ENCODE measurements at places on chromosomes 7 and 10.

GRCh38 chr10:126268013-126268920, 120.0 kb downstream of the ADAM12 start:
- no peak for DNase-seq

- DNase-seq, result no peak
Observed at GRCh38 chr7:20742913-20743312, 43.8 kb downstream of the SP8 start.

DNA sequence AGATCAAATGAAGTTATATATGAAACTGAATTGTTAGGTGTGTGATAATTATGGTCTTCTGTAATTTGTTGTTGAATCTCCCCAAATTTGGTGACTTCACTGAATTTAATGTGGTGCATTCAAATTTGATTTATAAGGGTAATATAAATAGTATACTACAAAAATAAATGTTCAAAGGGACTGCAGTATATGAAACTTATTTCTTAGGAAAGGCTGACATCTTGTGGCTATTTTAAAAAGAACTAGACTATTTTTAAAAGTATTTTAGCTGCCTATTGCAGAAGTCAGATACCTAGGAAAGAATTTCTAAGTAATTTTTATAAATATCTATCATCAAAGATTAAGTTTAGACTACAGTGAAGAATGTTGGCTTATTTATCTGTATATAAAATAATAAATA, 36.6 kb downstream of the ATRNL1 start:
- DNase-seq, result no peak

- peak; percentile 33 for DNase-seq
Observed at GRCh38 chr10:80647173-80647833, 109.6 kb downstream of the SH2D4B start.

- peak; percentile 69 for DNase-seq
Observed at GRCh38 chr7:134690614-134691504, 44.2 kb downstream of the BPGM start.

GRCh38 chr7:135974667-135975066, 2.5 kb downstream of the MTPN start:
- DNase-seq, result no peak

DNA sequence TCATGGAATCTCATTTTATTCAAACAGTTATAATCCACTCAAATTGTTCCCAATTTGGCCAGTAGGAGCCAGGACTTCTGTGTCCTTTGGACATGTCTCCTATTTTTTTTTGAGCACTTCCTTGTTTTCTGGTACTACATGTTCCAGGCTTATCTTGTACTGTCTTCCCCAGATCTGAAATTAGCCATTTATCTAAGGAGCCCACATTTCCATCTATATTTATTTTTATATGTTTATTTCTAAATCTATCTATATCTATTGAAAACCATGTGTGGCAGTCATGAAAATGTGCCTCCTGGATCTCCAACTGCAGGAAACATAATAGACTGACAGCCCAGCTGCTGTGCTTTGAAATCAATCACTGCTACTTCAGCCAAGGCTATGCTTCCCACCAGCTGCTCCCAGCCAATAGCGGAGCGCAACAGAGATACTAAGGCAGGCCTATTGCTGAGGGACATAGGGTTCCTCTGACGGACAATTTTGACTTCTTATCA, 147.1 kb downstream of the LRRC4 start:
- DNase-seq, result no peak

GRCh38 chr7:157803906-157804305, 467.1 kb downstream of the DNAJB6 start:
- DNase-seq, result no peak

- DNase-seq, result no peak
Observed at GRCh38 chr7:138089080-138089901, 13.0 kb downstream of the AKR1D1 start.

DNA sequence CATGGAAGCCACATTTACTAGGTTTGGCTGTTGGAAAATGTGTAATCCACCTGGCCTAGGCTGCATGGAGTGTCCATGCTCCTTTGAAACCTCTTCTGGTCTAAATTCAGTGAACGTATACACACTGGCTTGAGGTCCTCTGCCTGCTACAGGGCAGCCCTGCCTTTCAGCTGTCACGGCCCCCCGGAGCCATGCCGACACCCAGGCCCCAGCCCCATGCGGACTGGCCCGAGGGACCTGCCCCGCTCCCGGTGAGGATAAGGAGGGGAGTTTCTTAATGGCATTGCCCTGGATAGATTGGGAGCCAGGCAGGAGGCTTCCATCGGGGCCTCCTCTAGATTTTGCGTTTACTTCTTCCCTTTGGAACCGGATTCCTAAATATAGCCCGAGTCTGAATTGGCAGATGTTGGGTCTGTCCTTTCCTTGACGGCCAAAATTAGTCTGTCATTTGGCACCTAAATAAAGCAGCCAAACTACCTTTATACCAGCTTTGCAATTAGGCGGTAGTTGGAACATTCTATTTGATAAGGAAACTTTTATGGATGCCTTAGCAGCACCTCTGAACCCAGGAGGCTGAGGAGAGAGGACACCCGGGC, 72.1 kb upstream of the SH2B2 start:
- DNase-seq, result no peak

DNA sequence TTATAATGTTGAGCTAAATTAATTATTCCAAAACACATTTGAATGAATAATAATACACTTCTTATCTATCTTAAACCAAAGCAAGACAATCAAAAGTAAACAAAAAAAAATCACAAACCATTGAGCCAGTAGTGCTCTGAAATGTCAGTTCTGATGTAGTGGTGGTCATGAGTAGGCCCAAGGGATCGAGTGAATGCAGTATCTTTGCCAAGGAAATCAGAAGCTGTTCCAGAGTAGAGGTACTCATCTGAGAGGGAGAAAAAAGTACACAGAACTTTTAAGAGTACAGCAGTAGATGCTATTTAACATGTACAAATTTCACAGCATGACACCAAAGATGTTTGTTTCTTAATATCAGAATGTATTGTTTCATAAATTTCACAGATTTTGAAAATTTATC, 121.5 kb downstream of the SEMA3D start:
- DNase-seq, result no peak

GRCh38 chr7:80659120-80660055, 20.9 kb downstream of the CD36 start:
- no peak for DNase-seq

DNA sequence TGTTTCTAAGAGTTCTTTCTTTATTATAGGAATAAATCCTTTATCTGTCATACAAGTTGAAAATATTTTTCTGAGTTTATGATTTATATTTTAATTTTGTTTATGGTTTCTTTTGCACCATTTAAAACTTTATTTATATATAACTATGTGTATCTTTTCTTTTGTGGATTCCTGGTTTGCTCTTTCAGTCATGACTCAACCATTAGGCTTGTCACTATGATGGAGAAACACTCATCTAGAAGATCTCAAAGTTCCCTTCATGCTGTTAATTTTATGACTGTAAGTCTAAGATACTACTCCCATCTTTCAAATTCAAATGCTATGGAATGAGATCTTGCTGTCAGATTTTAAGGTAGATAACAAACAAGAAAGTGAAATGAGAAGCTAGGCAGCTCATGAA, 199.5 kb downstream of the INHBA start:
- DNase-seq, result peak; percentile 74

GRCh38 chr10:43853369-43853768, 204.7 kb upstream of the ZNF32 start:
- DNase-seq, result no peak

- no peak for DNase-seq
Observed at GRCh38 chr10:114839901-114840300, 18.3 kb downstream of the FHIP2A start.

DNA sequence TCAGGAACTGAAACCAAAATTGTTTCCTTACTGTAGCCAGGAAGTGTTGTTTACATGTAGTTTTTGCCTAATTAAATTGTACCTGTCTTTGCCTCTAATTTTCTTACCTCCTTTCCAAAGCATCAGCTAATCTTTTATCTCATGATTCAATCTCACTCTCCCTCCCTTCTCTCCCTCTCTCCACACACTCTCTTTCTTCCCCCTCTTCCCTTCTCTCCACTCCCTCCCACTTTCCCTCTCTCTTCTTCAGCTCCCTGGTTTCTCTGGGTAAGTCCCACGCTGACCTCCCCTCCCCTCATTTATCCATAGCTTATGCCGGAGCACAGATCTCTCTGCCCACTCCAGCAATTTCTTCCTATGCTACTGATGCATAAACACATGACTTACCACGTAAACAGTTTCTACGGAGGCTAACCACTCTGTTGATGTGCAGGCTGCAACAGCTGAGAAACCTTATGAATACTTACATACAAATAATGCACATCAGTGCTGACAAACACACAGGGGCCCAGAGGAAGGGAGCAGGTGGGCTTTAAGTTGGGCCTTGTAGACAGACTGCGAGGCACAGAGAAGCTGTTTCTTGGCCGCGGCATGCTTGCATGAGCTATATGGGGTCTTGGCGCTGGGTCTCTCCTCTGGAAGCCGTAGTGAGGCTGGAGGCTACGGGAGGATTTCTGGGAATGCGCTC, 174.4 kb upstream of the PLXNA4 start:
- DNase-seq, result no peak

DNA sequence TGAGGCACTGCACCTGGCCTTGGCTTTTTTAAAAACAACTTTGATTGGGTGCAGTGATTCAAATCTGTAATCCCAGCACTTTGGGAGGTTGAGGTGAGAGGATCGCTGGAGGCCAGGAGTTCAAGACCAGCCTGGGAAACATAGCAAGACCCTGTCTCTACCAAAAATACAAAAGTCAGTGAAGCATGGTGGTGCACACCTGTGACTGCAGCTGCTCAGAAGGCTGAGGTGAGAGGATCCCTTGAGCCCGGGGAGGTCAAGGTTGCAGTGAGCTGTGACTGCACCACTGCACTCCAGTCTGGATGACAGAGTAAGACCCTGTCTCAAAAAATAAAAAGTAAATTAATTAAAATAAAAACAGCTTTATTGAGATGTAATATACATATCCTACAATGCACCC, 84.9 kb downstream of the NPTX2 start:
- no peak for DNase-seq

DNA sequence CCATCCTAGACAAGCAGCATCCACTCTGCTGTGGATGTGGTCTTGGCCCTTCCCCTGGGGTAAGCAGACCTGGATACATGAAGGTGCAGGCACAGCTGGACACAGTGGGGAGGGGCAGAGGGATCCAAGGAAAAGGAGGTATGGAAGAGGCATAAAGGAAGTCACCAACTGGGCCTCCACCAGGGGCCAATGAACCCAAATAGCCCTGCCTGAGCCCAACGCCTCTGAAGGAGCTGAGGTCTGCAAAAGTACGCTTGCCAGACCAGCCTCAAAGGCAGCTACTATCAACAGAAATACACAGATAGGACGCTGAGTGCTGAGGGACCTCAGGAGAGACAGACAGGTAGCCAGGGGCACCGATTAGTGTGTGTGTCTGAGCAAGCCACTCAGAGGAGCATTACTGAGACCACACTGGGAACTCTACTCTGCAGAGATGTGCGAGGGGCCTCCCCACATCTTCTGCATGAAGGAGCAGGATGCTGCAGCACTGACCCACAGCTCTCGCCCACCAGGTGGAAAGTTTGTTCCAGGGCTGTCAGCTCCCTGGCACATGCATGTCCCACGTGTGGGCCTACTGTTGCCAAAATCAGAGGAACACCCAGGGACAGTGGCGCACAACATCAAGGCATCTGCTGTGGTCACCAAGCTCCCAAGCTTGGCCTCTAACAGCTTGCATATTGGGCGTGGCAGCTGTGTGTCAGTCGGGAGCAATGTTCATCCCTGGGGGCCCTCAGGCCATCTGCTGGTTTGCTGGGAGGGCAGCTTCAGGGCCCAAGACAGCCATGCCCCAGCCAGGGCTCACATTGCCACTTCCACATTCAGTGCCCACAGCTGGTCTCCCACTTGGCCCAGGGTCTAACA, 40.0 kb downstream of the MKI67 start:
- DNase-seq, result peak; percentile 90

- no peak for DNase-seq
Observed at GRCh38 chr7:76315364-76315763, 12.9 kb downstream of the HSPB1 start.

DNA sequence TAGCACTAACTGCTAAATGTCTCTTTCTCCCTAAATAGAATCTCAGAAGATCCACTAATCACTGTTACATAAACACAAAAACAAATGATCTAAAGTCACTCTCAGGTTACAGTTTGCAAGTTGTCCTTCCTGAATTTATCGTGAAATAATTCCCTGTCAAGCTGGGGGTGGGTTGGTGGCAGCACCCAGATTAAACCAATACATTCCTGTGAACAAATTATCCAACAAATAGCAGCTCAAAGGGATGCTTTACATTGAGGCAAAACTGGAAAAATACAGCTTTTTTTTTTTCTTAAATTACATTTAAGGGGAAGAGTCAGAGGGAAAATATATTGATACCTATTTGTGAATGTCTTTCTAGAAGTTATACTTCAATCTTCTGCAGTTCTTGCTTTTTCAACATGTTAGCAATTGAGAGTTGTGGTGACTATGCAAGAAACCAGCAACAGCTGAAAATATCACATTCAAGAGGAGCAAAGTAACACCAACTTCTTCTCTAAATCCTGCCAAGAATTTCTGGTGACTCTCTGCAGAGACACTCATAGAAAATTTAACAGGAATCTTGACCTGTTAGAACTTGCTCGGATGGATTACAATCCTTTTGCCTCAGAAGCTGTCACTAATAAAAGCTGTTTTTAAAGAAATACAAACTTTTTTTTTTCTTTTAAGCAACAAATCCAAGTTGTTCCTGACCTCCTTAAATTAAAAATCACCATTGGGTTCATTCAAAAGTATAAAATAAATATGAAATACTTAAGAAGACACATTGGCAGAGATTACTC, 18.9 kb downstream of the LMOD2 start:
- no peak for DNase-seq

GRCh38 chr10:77604941-77605351, 32.7 kb downstream of the KCNMA1 start:
- DNase-seq, result no peak

DNA sequence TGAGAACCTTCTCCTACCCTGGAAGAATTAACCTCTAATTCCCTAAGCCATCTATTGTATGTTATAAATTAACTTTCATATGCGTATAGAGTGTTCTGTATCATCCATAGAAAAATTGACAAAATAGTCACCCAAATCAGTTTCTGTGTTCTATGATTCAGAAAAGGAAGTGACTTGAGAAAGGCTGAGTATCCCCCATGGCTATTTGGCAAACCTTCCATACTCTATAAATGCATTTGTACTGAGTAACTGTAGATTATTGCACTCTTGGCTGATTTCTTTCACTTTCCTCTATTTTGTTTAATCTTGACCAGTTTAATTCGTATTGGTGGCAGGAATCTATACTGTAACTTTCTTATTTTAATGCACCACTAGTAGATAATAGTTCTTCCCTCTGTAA, 182.2 kb downstream of the HTR7 start:
- DNase-seq, result no peak
